Right cardiac atrium (tissue), 5 donors: ENCODE measurements at places on chromosomes 1 and 21. TPM values are rescaled to one million over a fixed set of nuclear protein-coding genes. Genes with fewer than 3 reads are reported as not detected.

GRCh38 chr1:168513656-168514404, 30.0 kb downstream of the XCL2 start:
- DNase-seq: no peak

- peak; percentile 13 for DNase-seq
Measured at GRCh38 chr1:41709331-41709730, 209.4 kb downstream of the HIVEP3 start.

OR2T29 gene
- not detected for total RNA-seq

ADAMTS1 gene
- total RNA-seq: 80.2 TPM

DNA sequence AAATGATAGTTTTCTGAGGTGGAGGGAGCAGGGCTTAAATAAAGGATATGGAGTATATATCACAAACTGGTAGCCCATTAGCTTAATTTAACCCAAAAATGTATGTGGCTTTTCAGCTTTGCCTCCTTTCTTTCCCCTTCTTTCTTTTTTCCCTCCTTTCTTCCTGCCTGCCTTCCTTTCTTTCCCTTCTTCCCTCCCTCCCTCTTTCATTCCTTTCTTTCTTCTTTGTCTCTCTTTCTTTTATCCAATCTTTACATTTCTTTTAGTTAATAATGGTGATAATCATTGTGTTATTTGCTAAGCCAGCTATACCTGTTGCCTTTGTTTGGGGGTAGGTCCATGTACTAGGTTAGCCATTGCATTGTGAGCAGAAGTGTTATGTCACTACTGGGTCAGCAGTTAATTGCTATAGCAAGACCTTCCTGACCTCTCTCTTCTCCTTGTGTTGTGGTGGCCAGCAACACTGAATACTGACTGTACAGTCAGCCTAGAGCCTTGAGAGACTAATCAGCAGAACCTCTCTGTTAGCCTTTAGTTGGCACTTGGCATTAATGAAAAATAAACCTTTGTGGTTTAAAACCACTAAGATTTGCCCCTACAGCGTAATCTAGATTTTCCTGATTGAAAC, 5.1 kb downstream of the GORAB start:
- DNase-seq: no peak

GRCh38 chr1:183433703-183434102, 15.5 kb upstream of the NMNAT2 start:
- peak; percentile 73 for DNase-seq

DNA sequence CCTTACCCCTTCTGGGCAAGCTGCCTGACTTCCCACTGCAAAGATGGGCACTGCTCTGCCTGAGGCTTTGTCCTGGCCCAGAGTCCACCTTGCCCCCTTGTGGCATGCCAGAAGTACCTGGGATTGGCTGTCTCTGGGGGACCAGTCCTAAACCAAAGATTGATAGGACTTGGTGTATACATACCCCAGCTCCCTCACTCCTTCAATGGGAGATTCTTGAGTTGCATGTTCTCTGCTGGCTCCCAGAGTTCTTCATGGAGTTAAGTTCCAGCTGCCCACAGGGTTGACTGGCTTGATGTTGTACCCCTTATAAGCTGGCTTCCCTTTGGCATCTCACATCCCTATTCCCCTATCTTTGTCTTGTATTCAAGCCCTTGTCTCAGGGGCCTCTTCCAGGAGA, 244.8 kb downstream of the GRIK3 start:
- DNase-seq: no peak

CORT gene
- 0.35 TPM for total RNA-seq

SNX7 gene
- 20.1 TPM for total RNA-seq

GRCh38 chr1:51488372-51489050, 30.6 kb downstream of the EPS15 start:
- DNase-seq: no peak

NECAP2 gene
- total RNA-seq: 18.6 TPM

- DNase-seq: no peak
Measured at GRCh38 chr1:234730475-234730769, 120.4 kb upstream of the IRF2BP2 start.

GRCh38 chr1:89855413-89856123, 34.7 kb downstream of the LRRC8D start:
- DNase-seq: no peak

CTSS gene
- 34.8 TPM for total RNA-seq

FCGR3A gene
- 73.9 TPM for total RNA-seq

- no peak for DNase-seq
Measured at GRCh38 chr1:207833381-207833780, 77.5 kb downstream of the CD34 start.

- DNase-seq: no peak
Measured at GRCh38 chr1:160807738-160808137, 11.8 kb downstream of the LY9 start.

DNA sequence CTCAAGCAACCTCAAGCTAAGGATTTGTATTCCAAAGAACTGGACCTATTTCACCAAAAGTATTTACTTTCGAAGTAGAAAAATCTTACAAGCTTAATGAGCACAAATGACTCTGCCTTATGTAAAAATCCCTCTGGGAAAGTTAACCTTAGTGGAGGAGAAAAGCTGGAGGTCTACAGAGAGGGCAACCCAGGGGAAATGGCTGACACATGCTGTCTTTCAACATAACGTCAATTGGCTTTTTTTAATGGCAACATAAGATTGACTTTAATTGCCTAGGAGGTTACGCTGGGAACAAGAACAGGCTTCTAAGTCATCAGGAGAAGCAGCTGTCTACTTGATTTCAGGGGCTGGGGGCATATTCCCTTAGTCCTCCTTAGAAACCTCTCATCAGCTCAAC, 52.3 kb downstream of the UTP25 start:
- DNase-seq: no peak

DNA sequence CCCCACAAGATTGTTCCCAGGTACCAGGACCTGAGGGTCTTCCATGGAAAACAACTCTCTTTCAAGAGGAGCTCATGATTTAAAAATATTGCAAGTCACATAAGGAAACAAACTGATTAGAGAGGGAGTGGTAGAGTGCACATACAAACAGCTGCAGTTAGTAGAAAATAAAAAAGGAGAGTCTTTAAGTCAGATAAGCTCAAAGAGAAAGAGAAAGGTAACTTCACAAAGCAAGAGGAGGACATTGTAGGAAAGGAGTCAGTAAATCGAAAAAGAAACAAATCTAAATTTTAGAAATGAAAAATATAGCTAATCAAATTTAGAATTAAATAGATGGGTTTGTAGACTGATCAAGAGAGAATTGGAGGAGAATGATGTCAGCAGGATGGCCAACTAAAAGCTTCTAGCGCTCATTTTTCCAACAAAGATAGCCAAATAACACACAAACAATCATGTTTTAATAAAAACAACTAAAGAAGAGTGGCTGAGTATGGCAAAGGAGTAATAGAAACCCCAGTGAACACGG, 86.1 kb upstream of the CD53 start:
- DNase-seq: no peak

DNA sequence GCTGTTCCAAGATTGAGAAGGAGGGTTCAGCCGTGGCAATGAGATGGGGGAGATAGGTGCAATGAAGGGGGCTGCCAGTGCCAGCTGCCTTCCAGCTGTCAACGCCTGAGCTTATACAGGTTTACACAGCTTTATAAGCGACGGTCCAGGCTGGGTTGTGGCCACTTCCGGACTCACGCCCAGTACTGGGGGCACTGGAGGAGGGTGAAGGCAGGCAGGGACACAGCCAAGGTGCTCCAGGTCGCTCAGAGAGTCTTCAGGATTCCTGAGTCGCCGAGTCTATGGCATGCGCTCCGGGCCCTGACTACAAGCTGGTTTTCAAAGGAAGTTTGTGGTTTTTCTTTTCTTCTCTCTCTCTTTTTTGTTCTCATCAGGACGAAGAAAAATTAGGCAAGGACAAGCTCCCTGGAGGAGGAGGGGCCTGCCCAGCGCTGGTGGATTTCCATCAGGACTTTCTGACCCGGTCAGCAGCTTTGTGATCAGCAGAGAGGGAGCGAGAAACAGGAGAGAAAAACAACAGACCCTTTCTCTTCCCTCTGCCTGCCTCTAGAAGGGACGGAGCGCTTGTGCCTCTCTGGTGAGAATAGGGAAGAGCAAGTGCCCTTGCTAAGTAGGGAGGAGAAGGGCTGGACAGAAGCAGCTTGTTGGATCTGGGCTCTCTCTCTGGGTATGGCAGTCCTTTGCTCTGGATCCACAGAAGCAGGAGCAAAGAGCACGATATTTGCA, at the start of gene MINDY1:
Gene MINDY1, minus strand, starts transcription at position 576 of the 726 bp plus-strand sequence. CDS start 4,285 bp downstream, outside the sequence.
- peak; percentile 62 for DNase-seq

DNA sequence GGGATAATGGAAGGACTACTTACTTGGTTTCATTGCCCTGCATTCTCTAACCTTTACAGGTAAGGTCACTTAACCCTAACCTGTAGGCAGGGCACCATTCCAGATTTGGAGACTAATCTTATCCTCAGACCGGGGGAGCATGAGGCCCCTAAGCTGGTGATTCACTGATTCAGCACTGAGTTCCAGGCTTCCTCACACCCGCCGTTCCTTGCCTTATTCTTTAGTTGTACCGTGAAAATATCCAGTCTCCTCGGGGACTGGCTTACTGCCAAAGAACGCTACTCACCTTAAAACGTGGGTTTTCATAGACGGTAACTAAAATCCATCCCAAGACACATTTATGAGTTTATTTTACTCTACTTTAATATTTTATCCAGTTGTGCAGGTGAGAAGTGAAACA, 44.3 kb upstream of the COL24A1 start:
- DNase-seq: no peak

DNA sequence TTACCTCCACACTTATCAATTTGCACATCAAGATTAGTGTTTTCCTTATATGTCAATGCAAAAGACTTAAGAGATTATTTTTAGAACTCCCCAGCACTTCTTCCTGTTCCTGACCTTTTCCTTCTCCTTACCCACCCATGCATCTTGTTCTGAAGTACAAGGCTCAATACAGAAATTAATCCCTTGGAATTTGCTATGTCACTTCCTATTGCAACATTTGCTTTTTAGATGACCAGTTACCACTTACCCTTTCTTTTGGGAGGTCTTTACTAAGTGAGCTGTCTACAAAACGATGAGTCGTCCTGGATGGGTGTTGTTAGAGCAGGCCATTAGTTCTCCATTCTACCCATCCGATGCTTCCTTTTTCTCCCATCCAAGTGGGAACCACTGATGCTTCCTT, 221.2 kb downstream of the FMN2 start:
- DNase-seq: no peak

- DNase-seq: no peak
Measured at GRCh38 chr1:222634180-222635013, 16.5 kb downstream of the MIA3 start.

DNA sequence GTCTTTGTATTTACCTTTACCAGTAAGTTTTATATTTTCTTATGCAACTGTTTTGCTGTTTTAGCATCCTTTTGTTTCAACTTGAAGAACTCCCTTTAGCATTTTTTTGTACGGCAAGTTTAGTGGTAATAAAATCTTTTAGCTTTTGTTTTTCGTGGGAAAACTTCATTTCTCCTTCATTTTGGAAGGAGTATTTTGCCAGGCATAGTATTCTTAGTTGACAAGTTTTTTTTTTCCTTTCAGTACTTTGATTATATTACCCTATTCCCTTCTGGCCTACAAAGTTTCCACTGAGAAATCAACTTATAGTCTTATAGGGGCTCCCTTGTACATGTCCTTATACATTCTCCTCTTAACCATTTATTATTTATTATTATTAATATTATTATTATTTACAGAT, 22.6 kb upstream of the SOD1 start:
- DNase-seq: no peak

GRCh38 chr1:228513236-228513900, 26.2 kb downstream of the RNF187 start:
- peak; percentile 17 for DNase-seq

- no peak for DNase-seq
Measured at GRCh38 chr1:110235181-110235833, 25.2 kb downstream of the KCNC4 start.

CATSPER4 gene
- total RNA-seq: not detected

DNA sequence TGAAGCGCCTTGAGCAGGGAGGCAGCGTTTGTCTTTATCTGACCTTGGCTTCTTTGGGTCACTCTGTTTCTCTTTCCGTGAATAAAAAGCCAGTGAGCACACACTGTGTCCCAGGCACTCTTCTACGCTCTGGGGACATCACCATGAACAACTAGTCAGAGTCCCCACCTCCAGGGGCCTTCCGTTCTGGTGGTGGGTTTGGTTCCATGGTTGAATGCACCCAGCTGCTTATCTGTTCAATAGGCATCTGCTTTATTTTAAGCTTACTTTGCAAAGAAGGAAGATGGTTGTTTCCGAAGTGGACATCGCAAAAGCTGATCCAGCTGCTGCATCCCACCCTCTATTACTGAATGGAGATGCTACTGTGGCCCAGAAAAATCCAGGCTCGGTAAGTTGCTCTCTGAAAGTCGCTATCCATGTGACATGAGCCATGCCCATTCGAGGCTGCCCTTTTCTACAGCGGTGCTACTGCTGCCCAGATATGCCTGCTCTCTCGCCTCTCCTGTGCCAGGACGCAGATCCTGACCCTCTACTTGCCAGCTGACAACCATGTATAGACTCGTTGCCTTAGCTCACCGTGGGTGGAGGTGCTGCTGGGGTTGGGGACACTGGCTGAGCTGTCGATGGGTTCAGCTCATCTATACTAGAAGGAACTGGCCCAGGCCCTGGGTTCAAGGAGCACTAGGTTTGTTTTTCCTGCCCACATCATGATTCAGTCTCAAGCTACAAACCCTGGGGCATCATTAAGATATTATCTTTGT, 5.9 kb downstream of the MX1 start:
- no peak for DNase-seq

DNA sequence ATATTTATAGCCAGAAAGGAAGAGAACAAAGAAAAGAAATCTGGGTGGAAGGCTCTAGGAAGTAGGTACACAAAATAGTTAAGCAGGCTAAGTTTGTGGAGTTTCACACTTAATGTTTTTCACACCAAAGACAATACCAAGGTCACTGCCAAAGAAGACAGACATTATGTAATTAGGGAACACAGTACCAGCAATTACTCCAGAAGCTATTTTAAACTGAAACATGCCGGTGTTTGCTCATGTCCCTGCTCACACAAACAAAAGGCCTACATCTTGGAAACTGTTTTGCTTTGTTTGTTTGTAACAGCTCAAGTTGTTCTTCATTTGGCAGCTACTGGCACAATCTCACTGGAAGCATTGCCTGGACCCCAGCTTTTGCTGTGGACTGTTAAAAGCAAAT, 88.5 kb upstream of the DAB1 start:
- DNase-seq: no peak

CYP4X1 gene
- 3.5 TPM for total RNA-seq

DNA sequence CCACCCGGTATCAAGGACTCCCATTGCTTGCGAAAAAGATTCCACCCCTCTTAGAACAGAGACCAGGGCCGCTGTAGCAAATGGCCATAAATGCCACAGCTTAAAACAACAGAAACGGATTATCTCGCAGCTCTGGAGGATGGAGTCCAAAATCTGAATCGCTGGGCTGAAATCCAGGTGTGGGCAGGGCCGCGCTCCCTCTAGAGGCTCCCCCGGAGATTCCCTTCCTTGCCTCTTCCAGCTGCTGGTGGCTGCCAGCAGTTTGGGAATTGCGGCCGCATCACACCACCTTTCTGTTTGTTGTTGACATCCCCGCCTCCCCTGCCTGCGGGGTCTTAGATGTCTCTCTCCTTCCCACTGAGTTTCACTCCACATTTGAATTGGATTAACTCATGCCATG, 15.6 kb downstream of the PDE9A start:
- peak; percentile 83 for DNase-seq

GRCh38 chr1:44076066-44076465, 42.6 kb upstream of the KLF17 start:
- DNase-seq: no peak

CLCA1 gene
- not detected for total RNA-seq

IFI44L gene
- 8.9 TPM for total RNA-seq
